AG10803 (cell line): ENCODE measurements at places on chromosomes 2 and 18.

DNA sequence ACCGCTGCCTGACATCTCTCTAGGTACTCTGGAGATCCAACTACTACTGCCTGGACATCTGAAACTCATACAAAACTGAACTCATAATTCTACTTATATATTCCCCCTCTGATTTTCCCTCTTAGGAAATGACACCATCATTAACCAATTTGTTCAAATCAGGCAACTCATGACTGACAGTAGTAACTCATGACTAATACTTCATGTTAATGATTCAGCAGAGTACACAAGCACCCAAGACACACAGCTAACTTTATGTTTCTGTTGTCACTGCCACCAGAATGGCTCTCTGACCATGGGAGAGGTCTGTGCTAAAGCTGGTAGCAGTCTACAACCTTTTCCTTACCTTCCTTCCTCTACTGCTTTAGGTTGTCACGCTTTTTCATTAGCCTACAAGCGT, 91.1 kb downstream of the ITSN2 start:
- no peak for DNase-seq

DNA sequence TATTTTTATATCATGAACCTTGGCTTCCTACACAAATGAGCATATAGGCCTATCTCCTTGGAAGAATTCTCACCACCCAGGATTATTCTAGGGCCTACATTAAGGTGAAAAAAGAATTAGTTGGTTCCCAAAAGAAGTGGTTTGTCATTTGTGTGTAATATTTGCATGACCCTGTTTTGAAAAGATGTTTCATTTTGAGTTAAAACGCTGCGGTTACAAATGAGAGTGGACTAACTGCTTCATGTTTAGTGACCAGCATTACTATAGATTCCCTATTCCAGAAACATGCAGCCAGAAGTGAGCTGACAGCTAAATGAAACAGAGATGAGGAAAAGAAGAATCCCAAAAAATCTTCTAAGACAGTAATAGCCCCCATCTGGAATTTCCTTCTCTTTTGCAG, 44.1 kb upstream of the TMEM178A start:
- no peak for DNase-seq

DNA sequence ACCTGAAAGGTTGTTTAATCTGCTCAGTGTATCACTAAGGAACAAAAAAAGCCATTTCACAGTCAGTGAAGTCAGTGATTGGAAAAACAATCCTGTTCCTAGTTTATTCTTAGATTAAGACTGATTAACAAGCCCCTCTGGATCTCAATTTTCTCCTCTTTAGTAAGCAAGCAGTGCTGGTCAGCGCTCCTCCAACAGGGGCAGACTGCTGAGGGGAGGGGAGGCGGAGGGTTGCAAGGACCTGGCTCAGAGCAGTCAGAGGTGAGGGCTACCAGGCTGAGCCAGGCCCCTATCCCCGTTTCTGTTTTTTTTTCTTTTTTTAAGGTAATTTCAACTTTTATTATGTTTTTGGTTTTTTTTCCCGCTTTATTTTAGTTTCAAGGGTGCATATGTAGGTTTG, 24.7 kb upstream of the KCNS3 start:
- DNase-seq: no peak

DNA sequence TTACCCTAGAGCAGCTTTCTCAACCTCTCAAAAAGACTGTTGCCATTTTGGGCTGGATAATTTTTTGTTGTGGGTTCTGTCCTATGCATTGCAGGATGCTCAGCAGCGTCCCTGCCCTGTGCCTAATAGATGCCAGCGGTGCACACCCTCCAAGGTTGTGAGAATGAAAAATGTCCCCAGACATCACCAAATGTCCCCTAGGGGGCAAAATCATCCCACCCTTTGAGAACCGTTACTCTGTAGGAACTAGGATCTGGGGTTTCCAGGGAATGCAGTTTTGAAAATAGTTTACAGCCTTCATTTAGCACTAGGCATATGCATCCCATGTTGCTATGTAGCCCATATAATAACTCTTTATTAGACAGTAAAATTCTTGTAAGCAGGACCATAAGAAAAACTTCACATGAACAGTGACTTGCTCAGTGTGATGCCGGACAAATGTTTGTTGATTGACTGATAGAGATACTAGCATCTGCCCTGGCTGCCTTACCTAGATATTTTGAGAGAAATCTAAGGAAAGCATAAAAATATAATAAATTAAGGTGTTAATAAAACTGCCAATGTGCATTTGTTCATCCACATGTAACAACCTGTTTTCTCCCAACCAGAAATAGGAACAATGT, 79.2 kb upstream of the EPC2 start:
- DNase-seq: no peak

- DNase-seq: no peak
These were observed 27.8 kb downstream of the MTX2 start for GRCh38 chr2:176297067-176297466.

- no peak for DNase-seq
These were observed 73.8 kb downstream of the HDAC4 start for GRCh38 chr2:239326831-239327535.

DNA sequence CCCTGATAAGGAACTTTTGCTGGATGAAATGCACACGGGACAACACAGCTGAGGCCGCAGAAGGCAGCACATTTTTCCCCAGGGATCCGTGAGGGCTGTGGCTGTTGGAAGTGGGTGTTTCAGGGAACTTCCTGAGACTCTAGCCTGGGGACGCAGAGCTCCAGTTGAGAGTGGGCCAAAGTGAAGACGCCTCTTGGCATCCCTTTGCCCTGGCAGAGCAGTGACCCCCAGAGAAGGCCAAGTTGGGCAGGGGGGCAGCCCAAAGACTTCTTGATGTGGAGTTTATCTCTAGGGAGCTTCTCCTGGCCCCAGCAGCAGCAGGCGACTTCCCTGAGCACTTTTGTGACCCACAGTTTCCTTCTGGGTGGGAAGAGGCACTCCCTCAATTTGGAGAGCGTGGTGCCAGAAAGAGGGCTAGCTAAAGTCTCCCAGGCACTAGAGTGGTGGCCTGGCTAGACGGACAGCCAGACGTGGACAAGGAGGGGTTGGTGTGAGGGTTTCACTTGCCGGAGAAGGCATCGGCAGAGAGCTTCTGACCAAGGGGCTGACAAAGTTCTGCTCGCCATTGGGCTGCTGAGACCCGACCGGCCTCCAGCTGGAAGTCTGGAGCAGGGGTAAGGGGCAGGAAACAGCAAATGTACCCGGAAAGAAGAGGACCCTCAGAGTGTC, 108.8 kb downstream of the ACKR3 start:
- no peak for DNase-seq

- no peak for DNase-seq
These were observed 4.5 kb upstream of the SFTPB start for GRCh38 chr2:85672456-85672855.

DNA sequence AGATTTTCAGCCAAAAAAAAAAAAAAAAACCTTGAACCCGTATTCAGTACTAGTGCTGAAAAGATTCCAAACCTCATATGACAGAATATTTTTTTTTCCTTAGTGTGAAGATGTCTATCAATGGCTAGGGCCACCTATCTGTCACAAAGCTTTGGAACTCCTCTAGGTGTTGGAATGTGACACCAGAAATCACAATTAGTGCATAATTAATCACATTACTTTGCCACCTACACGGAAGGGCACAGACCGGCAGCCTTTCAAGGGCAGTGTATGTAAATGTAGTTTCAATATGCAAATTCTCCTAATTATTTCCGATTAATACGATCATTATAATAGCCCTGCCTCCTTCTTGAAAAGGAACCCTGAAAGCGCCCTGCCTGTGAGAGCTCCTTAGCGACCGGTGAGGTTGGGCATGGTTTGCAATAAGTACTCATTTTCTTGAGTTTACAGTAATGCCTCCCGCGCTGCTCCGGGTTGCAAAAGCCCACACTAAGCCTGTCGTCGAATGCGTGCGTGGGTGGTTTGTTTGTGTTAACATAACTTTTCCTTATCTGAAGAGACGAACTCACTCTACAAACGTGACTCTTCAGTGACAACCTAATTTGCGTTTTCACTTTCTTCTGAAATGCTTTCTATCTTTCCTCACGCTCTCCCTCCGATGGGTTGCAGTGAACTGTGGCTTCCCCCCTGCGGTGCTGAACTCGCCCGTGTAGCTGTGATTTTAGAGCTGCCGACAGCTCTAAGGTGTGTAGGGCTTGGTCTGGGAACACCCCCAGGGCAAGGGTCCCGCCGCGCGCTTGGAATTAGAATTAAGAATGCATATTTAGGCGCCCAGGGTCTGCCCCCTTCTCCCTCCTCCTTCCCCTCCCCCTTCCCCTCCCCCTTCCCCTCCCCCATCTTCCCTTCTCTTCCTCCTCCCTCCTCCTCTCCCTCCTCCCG, 765 bp upstream of the ID2 start:
- DNase-seq: peak; percentile 80

GRCh38 chr2:16201848-16202247, 261.5 kb downstream of the MYCN start:
- DNase-seq: no peak

DNA sequence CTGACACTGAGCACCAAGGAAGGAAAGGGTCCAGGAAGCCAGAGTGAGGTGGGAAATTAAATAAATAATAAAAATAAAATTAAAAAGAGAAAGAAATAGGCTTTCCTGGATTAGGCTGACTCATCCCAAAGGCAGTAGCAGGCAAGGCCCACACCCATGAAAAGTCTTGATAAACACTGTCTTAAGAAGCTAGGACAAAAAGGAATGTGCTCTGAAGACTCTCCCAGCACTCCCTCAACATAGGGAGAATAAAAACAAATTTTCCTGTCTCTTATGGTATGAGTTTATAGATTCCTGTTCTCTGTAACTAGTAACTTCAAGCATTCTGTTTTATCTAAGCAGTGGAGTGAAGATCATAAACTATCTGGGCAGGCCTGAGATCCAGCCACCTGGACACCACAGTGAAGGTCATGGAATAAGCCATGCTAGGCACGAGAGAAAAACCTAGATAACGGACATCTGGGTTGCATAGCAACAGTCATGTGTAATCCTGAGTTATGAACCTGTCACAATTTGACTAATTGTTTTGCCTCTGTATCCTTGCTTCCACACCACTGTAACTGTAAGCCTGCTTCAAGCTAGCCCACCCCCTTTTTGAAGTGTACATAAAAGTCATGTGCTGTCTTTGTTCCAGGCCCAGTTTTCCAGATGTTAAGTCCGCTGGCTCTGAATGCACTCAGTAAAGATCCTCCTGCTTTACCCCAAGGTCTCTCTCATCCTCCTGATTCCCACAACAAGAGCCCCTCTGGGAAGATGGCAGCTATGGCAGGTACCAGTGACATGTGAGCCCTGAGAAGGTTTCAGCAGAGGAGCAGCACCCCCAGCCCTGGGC, 107.8 kb downstream of the NDUFA10 start:
- no peak for DNase-seq
